ENCODE measurements at places on chromosomes 1 and 21.

- DNase-seq, result no peak
Measured at GRCh38 chr1:38489844-38490270, 369.7 kb downstream of the RRAGC start.

- DNase-seq, result no peak
Measured at GRCh38 chr1:30375156-30375555, 348.2 kb downstream of the MATN1 start.

GRCh38 chr1:218367118-218367517, 22.0 kb downstream of the TGFB2 start:
- DNase-seq, result no peak

DNA sequence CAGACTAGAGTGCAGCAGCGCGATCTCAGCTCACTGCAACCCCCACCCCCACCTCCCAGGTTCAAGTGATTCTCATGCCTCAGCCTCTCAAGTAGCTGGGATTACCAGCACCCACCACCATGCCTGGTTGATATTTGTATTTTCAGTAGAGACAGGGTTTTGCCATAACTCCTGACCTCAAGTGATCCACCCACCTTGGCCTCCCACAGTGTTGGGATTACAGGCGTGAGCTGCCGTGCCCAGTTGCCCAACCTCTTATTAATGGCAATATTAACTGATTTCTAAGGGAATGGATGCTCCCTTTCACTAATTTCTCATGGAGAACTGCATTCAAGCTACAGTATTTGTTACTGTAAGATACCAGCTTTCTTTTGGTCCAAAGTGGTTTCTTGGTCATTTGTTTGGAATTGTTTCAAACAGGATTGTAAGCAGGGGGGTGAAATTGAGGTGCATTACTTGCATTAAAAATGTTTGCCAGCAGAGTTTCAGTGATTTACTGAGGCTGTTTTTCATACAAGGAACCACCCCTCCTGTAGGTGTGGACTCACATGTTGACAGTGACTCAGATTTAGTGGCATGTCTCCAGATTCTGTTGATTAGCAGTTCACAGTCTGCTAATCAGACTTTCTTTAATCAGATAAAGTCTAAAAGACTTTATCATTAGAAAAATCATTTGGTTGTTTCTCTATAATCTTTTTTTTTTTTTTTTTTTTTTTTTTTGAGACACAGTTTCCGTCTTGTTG, 3.9 kb upstream of the TGFBR3 start:
- DNase-seq, result no peak

DNA sequence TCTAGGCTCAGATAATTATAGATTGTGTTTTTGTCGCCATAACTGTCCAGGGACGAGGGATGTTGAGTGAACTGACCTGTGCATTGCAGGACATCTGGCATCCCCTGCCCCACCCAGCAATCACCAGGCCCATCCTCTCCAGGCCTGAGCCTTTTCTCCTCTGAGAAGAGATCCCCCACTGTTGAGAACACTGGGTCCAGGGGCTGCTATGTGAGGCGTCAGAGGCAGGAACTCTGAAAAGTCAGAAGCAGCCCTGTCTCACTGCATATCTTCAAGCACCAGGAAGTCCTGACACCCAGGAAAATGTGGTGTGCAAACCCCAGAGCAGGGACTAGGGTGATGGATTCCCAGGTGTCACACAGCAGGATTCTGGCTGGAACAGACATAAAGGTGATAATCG, 17.1 kb upstream of the ACBD3 start:
- DNase-seq, result no peak
